ENCODE measurements at places on chromosomes 2 and 18. TPM values are rescaled to one million over a fixed set of nuclear protein-coding genes. Genes with fewer than 3 reads are reported as not detected.

Gene TYMS
- total RNA-seq = 69.7 TPM

Gene IL1RN
- total RNA-seq = 8.2 TPM

GRCh38 chr2:220569112-220569897 lies 941.9 kb downstream of the SLC4A3 start:
- no peak overlapping the region for H3K4me3 ChIP-seq
- no peaks in the 10 kb centered on the region for H3K27me3 ChIP-seq
- no peaks in the 10 kb centered on the region for H3K4me1 ChIP-seq
- no peak overlapping the region for H3K27ac ChIP-seq

- DNase-seq = no peak
- H3K27ac ChIP-seq = no peak overlapping the region
- no peaks in the 10 kb centered on the region for H3K4me1 ChIP-seq
Observed at GRCh38 chr18:11118051-11118766, 31.2 kb downstream of the PIEZO2 start.

GRCh38 chr2:35409762-35410161 lies 945.8 kb upstream of the CRIM1 start:
- DNase-seq = no peak
- H3K27ac ChIP-seq = no peak overlapping the region
- no peaks in the 10 kb centered on the region for H3K27me3 ChIP-seq
- H3K4me1 ChIP-seq = no peaks in the 10 kb centered on the region
- H3K36me3 ChIP-seq = no peaks in the 10 kb centered on the region

Measured in PC-3 (cell line).